ENCODE measurements at places on chromosomes 4 and X.
A peak's percentile ranks its signal among the peaks of the same experiment; 100 is the strongest.

DNA sequence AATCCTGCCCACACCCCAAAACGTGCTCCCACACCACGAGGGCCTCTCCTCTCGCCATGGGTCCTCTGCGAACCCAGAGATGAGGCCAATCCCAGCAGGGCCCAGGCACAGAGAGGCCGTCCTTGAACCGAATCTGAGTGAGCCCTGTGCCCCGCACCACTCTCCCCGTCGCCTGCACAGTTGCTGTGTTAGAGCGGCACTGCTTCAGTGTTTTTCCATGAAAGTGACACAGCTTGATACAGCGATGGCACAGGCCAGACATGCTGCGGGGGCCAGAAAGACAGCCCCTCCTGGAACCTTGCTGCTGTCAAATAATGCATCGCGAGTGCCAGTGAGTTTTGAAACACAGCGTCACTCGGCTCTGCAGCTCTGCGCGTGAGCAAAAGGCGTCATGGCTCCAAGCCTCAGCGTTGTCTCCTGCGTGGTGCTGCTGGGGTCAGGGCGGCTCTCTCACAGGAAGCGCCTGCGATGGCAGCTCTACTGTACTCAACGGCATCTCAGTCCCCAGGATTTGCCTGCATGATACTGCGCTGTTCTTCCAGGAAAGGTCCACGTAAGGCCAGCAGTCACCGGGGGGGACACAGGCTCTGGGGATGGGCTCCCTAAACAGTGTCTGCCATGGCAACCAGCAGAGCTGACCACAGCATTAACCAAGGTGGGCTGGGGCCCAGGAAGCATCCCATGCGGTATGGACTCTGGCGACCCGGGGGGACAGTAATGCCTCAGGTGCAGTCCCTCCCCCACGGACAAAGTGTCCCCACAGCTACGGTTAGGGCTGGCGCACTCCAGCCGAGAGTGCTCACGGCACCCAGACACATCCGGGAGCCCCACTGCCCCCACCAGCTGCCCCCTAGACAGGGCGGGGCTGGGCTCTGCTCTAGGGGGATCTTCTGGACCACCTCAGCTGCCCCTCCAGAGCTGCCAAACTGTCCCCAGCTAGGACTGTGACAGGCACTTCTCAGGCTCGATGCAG lies 63.1 kb downstream of the ACOX3 start:
- no peak for DNase-seq

GRCh38 chr4:63717384-63717783 lies 691.9 kb downstream of the TECRL start:
- peak; percentile 20 for DNase-seq

GRCh38 chr4:100042235-100042634 lies 92.2 kb upstream of the H2AZ1 start:
- no peak for DNase-seq

- no peak for DNase-seq
Observed at GRCh38 chr4:184329659-184330400, 112.2 kb upstream of the ENPP6 start.

DNA sequence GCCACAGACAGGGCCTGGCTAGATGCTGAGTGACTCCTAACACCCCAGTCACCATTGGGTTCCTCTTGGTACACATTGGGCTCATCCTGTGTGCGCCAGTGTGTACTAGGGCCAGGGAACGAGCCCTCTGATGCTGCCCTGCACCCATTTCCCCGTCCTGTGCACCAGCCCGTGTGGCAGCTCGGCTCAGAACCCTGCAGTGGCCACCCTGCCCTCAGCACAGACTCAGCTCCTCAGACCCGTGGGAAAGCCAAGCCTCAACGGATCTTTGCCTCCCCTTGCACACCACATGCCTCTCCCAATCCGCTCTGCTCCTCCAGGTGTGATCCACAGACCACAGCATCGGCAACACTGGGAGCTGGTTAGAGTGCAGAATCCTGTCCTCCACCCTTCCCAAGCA lies 38.6 kb downstream of the EVC start:
- DNase-seq: no peak

DNA sequence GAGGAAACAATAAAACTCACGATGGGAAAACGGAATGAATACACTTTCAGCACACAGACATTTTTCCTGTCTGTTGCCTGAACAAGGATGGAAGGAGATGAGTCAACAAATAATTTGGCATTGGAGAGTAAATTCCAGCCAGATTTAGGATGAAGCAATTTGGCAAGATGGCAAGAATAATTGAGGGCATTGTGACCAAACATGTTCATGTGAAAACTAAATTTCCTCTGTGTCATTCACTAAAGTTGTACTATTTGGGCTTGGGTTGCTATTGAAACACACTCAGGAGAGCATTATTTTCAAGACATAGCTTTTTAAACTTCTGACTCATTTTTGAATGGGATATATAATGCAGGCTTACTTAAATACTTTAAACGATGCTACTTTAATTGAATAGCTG lies 1614.4 kb downstream of the PCDH19 start:
- DNase-seq: no peak

- DNase-seq: peak; percentile 40
Observed at GRCh38 chr4:76626686-76627465, 191.8 kb downstream of the SHROOM3 start.

DNA sequence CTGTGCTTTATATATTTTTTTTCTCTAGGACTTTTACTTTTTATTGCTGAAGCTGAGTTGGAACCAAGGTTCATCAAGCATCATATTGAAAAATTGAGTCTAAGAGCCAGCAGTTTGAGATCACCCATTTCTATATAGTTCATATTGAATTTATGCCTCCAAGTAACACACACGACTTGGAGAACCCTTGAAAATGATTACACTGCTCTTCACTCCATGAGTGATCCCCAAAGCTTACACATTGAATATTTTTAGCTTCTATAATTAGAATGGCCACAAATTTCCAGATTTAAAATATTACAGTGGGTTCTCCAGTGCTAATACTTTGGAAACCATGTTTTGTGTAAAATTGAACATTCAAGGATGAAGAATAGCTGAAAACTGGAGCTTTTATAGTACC lies 144.4 kb upstream of the SLC4A4 start:
- no peak for DNase-seq

DNA sequence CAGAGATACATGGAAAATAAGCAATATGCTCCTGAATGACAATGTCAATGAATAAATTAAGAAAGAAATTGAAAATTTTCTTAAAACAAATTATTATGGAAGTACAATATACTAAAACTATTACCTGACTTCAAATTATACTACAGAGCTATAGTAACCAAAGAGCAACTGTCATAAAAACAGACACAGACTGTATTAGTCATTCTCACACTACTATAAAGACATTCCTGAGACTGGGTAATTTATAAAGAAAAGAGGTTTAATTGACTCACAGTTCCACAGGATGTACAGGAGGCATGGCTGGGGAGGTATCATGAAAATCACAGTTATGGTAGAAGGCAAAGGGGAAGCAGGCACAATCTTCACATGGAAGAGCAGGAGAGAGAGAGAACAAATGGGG lies 60.0 kb upstream of the CYSLTR1 start:
- no peak for DNase-seq

GRCh38 chr4:147309434-147309833 lies 171.5 kb upstream of the EDNRA start:
- no peak for DNase-seq

GRCh38 chr4:156654410-156654809 lies 317.2 kb downstream of the PDGFC start:
- no peak for DNase-seq

DNA sequence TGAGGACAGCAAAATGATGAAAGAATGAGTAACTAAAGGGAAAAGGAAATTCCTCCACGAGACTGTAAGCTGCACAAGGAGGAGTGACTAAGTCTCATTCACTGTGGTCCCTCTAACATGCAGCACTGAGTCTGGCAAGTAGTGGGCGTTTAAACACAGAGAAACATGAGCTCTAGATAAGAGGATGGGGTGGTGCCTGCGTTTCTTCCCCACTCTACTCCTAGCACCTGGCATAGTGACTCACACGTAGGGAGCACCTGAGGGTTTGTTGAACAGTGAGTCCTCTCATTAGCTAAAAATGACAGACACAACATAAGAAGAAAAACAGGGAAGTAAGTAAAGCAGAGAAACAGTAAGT lies 105.8 kb upstream of the CBR4 start:
- DNase-seq: no peak

DNA sequence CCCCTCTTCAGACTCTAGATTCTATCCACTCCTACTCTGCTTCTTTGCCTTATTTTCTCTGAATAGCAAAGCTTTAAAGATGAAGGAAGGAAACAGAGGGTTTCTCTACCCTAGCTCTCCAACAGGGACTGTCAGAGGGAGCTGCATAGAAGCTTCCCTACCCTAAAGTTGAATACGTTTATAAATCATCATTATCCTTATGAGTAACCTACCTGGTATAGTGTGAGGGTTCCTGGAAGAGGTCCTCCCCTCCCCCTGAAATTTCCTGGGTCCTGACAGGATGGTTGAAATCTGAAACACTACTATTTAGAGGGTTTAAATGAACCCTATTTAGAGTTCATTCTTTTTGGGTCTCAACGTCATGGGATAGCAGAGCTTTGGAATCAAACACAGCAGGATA lies 187.0 kb upstream of the RBPJ start:
- DNase-seq: no peak
